T-helper 2 cell (primary cell): ENCODE measurements at places on chromosomes 13 and 19.

DNA sequence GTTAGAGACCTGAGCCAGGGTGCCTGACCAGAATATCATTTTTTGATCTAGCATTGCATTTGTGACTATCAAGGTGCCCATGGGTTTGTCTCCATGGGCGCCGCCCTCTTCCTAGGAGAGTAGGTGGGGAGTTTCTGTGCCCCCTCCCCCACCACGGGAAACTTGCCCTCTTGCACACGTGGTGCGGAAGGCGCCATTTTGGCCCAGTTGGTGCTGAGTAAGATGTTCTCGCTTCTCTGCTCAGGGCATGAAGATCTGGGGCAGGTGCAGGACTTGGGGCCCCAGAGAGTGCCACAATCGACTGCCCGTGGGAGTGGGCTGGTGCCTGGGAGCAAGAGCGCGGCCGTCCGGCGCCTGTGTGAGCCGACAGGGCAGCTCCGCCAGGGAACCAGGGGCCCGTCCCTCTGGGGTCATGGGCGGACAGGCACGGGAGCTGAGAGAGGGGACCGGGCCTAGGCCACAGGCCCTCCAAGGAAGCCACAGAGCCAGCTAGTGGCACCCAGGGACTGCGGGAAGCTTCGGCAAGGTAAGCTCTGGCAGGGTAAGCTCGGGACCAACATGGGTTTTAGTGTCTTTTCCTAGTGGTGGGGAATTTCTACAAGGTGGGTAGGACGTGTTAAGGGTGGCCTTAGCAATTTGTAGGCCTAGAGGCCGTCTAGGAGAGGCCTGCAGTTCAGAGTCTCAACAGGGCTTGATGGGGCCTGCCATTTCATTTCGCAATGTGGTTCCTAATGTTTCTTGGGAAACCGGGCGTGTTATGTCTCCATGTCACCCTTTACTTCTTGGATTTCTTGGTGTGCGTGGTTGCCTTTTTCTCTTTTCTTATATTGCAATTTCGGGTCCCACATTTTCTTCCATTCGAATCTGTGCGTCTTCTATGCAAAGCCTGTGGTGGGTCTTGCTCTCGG is 14.5 kb downstream of the SACS start:
- DNase-seq: no peak

DNA sequence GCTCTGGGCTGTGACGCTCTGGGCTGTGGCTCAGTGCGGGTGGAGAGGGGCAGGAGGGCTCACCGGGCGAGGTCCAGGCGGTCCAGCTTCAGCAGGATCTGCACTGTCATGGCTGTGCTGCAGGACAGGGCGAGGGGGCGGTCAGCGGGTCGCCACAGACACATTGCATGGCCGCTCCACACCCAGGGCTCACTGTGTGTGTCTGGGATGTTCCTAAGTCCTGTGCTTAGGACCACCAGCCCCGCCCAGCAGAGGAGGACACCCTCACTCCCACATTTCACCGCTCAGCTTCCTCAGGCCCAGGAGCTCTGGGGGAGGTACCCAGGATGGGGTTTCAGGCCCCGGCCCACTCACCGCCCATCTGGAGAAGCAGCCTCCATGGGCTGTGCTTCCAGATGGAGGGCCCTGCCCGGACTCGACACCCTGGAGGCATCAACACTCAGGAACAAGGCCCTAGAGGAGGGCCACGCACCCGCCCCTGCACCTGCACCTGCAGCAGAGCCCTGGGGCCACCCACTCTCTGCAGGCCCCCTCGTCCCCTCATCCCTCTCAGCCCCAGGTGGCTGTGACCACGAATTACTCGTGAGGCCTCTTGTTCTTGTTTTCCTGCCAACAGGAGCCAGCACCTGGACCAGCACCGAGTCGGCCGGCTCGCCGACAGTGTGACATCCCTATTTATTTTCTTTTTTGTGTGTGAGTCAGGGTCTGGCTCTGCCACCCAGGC is 9.7 kb upstream of the CERS1 start:
- DNase-seq: no peak

DNA sequence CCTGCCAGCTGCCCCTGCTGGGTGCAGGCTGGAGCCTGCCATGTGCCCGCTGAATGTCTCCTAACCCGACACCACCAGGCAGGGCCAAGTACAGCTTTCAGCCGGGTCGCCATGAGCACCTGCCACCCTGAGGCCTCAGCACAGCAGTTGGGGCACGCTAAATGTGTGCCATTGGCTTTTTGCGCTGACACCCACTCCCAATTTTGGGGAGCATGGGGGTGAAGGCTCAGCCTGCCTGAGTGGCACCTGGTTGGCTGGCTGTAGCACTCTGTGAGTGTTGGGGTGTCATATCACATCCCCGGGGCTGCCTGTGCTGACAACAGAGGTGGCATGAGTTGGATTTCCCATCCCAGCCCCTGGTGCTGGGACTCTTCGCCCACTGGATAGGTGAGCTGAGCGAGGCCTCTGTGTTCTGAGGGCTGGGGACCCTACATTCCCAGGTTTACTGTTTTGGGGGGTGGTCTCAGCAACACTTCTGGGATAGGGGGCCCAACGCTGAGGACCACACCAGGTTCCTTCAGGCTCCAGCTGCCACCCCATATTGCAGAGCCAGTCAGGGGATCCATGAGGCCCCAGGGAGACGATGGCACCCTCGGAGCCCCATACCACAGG is 7.2 kb upstream of the RELB start:
- DNase-seq: no peak

- no peak for DNase-seq
Measured at GRCh38 chr19:13398780-13399726, 107.2 kb downstream of the CACNA1A start.

DNA sequence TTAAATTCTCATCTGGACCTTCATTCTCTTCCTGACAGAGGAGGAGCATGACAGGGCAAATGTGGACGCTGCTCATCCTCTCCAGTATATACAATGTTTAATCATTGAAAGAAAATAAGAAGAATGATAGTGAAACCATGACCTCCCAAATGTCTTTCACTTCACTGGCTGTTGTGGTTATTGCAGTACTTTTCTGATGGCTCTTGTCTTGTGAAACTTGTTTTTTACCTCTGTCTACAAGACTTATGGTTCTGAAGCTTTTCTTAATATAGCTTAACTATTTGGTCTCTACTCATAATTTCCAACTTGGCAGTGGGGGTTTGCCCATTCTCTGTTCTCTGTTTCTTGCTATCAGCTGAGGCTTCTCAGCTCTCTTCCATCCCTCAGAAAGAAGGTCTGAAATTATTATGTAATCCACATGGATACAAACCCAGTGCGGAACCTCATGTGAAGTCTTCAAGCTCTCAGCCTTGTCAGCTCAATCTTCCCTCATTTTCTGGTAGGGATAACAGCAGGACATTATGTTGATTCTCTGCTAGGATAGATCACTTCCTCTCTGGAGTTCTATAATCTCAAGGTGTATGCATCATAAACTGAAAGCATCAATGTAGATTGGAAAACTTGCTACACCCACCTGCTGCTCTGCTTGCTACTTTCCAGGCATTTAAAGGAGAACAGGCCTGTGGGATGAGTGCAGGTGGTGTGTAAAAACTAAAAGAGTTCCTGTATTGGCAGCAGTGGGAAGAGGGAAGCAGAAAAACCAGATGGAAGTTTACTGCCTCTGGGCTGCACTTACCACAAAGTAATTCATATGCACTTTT is 250.3 kb upstream of the HTR2A start:
- DNase-seq: no peak

- DNase-seq: no peak
Measured at GRCh38 chr13:113288880-113289279, 8.2 kb upstream of the LAMP1 start.

DNA sequence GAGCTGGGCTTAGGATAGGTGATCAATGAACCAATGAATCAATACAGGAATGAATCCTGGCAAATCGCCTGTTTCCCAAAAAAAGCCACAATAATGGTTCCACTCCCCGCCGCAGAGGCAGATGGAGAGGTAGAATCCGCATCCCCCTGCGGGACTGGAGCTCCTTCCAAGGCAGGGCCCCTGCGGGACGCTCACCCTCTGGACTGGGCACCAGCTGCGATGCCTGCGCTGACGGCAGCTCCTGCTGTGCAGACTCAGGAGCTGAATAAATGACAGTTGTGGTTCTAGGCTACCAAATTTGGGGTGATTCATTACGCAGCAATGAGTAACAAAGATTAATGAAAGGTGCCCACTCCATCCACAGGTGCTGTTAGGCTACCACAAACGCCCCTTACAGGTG is 8.8 kb upstream of the CDC34 start:
- DNase-seq: no peak
